Stimulated activated CD8-positive, alpha-beta memory T cell treated with anti-CD3 and anti-CD28 coated beads, Interleukin-4, amount 100 ng/mL, for 1 hour (primary cell): ENCODE measurements at places on chromosomes 7 and 10.

- DNase-seq, result no peak
Observed at GRCh38 chr10:2731940-2732339, 335.4 kb upstream of the PFKP start.

- no peak for DNase-seq
Observed at GRCh38 chr10:61066661-61067344, 122.8 kb upstream of the RHOBTB1 start.

GRCh38 chr7:605661-606450, 86.2 kb upstream of the PDGFA start:
- DNase-seq, result no peak

GRCh38 chr7:37549076-37549931, 100.6 kb upstream of the ELMO1 start:
- no peak for DNase-seq

DNA sequence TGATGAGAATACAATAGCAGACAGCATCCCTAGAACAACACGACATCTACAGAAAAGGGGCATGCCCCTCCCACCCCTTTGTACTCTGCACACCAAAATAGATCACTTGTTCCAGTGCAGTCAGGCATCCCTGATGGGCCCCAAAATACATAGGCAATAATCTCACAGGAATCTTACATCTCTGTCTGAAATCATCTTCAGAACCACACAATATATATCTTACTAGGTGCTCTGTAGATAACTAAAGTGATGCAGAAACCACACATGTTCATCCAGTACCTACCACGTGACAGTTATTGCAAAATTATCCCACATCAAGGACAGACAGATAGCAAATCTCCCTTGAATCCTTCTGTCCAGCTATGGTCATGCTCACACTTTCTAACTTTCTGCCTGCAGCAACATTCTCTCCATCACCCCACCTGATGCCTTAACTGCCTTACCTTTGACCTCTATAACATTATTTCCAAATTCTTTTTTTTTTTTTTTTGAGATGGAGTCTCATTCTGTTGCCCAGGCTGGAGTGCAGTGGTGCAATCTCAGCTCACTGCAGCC, 30.7 kb downstream of the ST8SIA6 start:
- no peak for DNase-seq

DNA sequence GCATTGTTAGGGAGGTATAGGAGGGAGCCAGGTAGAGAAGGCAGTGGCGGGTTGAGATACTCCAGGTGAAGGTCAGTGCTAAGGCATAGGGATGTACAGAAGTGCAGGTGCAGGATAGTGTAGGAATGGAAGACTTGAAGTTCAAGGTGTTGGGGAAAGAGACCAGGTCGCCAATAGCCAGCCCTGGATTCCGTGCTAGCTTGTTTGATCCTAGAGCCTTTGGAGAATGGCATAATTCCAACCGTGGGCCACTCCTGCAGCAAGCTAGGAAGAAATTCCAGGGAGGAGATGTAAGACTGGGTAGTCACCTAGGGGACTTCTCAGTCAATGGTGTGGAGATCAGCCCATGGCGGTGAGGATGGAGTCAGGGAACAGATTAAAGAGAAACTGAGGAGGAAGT, 272.7 kb downstream of the RPS24 start:
- DNase-seq, result no peak

DNA sequence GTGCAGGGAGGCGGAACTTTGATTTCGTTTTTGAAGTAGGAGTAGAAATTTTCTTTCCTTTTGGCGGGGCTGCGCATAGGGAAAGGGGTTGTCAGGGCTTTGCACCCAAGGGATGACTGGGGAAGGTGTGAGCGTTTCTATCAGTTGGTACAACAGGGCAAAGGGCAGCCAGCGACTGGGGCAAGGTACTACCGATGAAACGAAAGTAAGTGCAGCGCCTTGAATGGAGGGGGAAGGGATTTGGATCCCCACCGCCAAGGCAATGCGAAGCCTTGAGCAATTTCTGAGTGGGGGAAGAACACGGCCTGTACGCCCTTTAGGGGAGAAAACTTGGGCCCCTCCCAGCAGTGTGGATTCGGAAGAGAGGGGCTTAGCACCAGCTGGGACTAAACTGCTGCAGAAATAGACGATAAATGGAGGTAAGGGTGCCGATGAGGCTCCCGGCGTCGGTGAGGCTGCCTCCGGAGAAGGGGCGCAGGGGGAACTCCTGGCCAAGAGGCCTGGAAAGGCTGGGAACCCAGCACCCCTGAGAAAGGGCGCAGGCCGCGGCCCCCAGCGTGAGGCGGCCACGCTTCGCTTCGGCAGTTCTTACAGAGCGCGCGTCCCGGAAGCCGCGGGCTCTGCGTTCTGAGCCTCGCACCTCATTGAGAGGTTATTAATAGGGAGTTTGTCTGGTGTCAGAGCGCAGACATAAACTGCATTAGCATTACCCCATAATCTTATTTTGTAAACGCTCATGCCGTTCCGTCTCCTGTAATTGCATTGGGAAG, 10.0 kb upstream of the TLX1 start:
- DNase-seq, result no peak
